Stimulated activated CD4-positive, alpha-beta T cell treated with anti-CD3 and anti-CD28 coated beads, Interleukin-1b, Interleukin-23, amount 100 ng/mL, for 1 hour (primary cell): ENCODE measurements at places on chromosomes 12 and 14.

DNA sequence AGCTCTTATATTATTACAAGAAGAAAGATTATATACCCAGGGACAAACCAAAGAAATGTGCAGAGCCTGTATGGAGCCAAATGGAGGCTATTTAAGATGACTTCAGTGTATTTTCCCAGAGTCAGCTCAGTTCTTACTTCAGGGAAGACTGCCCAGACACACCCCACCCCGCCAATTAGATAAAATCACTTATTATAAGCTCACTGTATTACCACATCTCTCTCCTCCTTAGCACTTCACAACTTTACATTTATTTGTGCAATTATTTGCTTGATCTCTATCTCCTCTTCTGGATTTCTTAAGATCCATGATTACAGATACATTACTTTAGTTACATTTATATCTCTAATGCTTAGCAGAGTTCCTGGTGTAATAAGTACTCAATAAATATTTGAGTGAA is 24.7 kb upstream of the WDR89 start:
- DNase-seq = no peak

DNA sequence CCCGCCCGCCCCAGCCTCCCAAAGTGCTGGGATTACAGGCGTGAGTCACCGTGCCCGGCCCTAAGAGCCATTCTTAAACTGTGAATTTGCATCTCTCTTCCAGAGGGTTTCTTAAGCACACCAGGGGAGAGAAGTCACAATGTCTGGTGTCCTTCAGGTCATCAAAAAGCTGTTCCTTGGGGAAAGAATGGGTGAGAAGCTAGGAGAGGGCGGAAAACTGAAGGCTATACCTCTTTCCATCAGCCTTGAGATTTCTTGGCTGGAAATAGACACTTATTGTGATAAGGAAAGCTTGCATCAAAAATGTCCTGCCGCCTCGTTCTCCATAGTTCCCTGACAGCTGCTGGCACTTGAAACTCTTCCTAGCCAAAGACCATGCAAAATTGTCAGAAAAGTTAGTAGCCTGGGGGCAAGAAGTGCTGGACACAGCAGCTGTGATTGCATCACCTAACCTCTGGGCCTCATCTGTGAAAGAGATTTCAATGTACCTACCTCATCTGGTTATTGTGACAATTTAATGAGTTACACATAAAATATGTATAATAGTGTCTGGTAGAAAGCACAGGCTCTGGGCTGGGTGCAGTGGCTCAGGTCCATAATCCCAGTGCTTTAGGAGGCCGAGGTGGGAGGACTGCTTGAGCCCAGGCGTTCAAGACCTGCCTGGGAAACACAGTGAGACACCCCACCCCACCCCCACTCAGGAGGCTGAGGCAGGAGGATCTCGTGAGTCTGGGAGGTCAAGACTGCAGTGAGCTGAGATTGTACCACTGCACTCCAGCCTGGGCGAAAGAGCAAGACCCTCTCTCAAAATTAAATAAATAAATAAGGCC is 9.7 kb upstream of the UBC start:
- DNase-seq = no peak

- DNase-seq = no peak
These were observed 310.0 kb upstream of the DDHD1 start for GRCh38 chr14:53462931-53463778.

- DNase-seq = no peak
These were observed 972 bp downstream of the SAMD4A start for GRCh38 chr14:54567639-54568561.

- no peak for DNase-seq
These were observed 164.3 kb downstream of the SLC5A8 start for GRCh38 chr12:101045486-101046464.

DNA sequence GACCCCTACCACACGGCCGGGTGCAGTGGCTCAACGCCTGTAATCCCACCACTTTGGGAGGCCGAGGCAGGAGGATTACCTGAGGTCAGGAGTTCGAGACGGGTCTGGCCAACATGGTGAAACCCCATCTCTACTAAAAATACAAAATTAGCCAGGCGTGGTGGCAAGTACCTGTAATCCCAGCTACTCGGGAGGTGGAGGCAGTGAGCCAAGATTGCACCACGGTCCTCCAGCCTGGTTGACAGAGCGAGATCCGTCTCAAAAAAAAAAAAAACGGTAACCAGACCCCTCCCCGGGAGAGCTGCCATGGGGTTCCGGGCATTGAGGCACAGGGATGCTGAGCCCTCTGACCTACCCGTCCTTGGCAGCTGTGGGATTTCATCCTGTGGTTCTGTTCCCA is 21.8 kb downstream of the BCL7A start:
- no peak for DNase-seq

GRCh38 chr14:97120204-97120603 is 323.0 kb downstream of the VRK1 start:
- DNase-seq = peak; percentile 2

DNA sequence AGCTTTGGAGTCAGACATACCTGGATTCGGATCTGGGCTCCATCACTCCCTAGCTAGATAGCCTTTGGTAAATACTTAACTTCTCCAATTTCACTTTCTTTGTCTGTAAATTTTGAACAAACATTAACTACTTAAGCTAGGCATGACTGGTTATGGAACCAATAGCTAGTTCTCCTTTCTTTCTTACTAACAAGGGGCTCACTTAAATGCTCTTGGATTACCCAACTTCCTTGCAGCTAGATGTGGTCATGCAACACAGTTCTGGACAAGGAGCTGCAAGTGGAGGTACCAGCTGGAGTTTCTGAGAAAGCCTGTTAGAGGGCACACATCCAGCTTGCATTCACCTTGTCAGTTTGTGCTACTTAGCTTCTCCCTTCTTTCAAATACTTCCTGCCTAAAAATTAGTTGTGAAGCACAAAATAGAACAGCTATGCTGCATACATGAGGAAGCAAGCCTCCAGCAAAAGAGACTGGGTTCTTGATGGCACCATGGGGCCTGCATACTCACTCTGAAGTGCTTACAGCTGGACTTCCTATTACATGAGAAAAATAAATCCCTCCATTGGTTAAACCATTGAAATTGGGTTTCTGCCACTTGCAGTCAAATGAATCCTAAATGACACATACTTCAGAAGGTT is 210.1 kb upstream of the EEA1 start:
- DNase-seq = no peak

DNA sequence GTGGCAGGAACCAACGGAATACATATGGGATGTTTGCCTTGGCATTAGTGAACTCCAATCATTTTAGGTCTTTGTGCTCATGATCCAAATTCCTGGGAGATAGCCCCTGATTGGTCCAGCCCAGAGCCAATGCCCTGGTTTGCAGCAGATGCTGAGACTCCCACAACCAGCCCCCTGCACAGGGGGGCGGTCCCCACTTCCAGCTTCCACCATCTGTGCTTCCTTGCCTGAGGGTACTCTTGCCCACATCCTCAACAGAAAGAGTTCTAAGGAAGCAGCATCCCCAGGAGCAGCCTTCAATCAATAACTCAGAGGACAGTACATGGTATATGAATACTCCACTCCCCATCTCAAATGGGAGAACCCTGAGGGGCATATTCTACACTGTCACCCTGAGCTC is 39.7 kb upstream of the FICD start:
- DNase-seq = no peak

DNA sequence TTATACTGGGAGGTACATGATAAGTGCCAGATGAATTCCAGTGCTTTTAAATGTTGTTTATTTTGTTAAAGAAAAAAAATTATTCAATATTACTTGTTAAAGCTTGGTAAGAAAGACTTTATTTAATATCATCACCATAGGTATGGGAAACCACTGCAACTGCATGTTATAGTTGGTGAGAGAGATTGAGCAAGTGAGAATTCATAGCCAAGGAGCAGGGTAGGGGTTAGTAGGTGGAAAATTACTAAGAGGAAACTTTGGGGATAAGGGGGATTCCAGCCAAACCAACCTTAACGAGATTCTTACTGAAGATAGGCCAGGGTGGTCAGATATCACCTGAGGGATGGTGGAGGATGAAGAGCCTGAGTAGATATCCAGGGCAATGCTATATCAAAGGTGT is 38.4 kb downstream of the SLC16A7 start:
- DNase-seq = no peak

DNA sequence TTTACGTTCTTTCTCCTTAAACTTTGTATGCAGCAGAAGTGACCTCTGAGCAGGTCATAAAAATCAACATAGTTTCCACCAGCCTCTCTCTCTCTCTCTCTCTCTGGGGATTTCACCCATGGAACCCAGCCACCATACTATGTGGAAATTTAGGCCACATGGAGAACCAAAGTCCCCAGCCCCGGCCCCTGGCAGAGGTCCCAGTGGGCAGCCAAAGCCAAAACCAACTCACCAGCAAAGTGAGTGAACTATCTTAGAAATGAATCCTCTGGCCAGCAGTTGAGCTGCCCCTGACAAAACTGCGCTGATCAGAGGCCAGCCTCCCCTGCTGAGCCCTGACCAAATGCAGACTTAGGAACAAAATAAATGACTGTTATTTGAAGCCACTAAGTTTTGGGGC is 9.2 kb downstream of the DUSP6 start:
- DNase-seq = no peak

- no peak for DNase-seq
These were observed 365 bp downstream of the ING4 start for GRCh38 chr12:6662602-6662905.

- no peak for DNase-seq
These were observed 13.2 kb upstream of the APOF start for GRCh38 chr12:56375598-56376434.

GRCh38 chr12:59142183-59142790 is 222.0 kb upstream of the LRIG3 start:
- DNase-seq = no peak

DNA sequence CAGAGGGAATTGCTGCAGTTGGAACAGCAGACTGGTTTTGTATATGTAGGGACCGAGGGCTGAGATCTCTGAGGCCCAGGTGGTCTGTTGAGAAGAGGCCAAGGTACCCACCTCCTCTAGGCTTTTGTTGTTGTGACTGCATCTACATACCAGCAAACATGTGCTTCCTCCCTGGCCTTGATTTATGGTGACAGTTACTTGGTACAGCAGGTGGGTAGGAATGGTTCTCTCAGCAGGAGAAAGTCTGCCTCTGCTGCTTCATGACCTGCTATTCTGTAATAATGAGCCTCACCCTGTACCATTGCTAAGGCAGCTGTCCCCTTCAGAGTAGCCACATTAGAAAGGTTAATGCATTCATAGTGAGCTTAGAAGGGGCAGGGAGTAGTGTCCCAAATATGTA is 196.7 kb upstream of the PELI2 start:
- no peak for DNase-seq

- no peak for DNase-seq
These were observed 3.5 kb downstream of the TAC3 start for GRCh38 chr12:57012600-57013465.

GRCh38 chr14:95770777-95771176 is 56.9 kb upstream of the TCL1A start:
- DNase-seq = no peak

DNA sequence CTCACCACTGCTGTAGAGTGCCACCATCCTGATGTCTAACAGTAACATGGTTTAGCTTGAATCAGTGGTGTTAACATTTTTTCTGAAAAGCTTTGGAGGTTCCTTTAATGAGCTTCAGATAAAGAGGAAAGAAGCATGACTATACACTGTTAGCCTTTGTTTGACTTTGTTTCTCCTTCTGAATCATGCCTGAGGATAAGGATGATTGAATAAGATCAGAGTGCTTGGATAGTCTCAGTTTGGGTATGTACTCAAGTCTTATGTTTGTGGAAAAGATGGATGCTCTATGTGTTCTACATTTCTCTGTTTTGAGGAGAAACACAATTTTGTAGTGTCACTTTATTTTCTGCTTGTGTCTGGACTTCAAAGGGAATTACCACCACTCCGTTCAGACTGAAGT is 42.0 kb downstream of the GPATCH2L start:
- no peak for DNase-seq

GRCh38 chr12:71158361-71158882 is 623 bp upstream of the TSPAN8 start:
- DNase-seq = no peak

GRCh38 chr12:96822641-96823040 is 84.4 kb upstream of the NEDD1 start:
- DNase-seq = no peak

GRCh38 chr12:118033323-118033722 is 16.8 kb downstream of the RFC5 start:
- DNase-seq = no peak

GRCh38 chr14:38964630-38965029 is 138.4 kb downstream of the SEC23A start:
- DNase-seq = no peak

- DNase-seq = no peak
These were observed 1278.3 kb downstream of the SLC16A7 start for GRCh38 chr12:60874091-60874490.

GRCh38 chr14:65339866-65340265 is 72.7 kb upstream of the FUT8 start:
- no peak for DNase-seq

GRCh38 chr12:43957732-43958372 is 122.0 kb downstream of the TMEM117 start:
- no peak for DNase-seq

DNA sequence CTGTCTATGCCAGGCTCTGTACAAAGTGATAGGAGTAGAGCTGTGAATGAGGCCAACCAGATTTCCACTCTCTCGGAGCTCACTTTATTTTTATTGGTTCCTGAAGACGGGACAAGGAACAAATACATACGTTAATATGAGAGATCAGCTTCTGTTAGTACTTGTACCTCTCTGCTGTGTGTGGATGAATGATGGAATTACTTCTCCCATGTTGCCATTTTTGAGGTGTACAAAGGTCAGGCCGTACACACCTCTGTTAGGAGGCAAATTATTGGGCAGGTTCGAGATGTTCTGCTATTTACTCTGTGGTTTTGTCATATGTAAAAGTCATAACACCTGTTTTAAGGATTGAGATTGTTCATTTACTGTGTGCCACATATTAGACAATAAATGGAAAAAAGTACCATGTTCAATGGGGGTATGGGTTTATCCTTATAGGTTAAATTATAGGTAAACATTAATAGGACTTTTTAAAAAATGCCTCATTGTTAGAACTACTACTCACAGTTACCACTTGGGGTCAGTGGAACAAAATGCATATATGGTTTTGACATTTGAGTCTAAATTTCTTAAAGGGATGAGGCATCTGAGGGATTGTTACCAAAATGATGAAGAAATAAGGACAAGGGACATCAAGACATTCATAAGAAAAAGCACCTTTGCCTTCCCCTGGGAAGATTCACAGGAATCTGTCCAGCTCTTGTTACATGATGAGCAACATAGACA is 26.9 kb downstream of the WBP11 start:
- DNase-seq = no peak

DNA sequence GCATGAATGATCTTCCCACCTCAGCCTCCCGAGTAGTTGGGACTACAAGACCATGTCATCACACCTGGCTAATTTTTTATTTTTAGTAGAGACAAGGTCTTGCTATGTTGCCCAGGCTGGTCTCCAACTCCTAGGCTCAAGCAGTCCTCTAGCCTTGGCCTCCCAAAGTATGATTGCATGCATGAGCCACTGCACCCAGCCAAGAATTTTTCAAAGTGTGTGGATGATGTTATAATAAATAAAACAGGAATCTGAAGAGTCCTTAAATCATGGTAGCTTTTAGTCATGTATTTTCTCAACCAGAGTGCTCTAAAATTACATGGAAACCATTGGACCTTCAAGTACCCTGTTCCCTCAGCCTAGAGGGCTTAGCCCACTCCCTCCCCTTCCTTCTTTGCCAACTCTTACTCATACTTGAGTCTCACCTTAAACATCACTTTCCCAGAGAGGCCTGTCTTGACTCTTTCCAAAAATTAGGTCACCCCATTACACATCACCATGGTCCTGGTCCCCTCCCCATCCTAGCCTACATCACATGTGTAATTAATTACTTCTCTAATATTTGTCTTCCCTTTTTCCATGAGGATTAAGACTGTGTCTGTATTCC is 52.2 kb upstream of the BICDL1 start:
- no peak for DNase-seq
